ENCODE measurements at places on chromosomes 7 and 10. TPM values are rescaled to one million over a fixed set of nuclear protein-coding genes. Genes with fewer than 3 reads are reported as not detected.
A peak's percentile ranks its signal among the peaks of the same experiment; 100 is the strongest.

DNA sequence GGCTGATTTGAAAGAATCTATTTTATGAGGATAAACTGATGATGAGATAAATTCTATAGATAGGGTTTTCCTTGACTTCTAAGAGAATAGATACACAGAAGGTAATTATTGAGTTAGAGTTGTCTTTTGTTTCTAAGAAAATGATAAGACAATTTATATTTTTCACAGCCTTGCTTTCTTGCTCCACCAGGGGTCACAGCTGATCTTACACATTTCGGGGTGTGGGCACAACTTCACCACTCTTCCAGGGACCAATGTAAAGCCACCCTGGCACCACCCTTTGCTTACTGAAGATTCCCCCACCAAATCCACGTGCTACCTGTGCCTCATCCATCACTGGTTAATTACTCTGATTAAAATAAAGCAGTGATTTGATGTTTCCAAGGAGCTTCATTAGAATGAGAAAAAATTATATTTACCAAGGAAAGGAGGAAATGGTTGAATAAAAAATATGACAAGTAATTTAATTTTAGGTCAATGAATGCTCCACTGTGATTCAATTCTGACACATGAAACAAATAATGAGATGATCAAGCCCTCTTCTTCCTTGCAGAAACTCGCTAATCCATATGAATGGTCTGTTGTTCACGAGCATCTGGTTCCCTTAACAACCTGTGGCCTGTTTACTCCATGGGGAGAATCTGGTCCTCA, 177.3 kb upstream of the TNS3 start:
- no peak for DNase-seq

The FANK1 gene
- total RNA-seq = 0.59 TPM

- DNase-seq = no peak
Measured at GRCh38 chr7:7438851-7439250, 96.8 kb downstream of the COL28A1 start.

The PRKAR2B gene
- 14.6 TPM for total RNA-seq

The TYSND1 gene
- total RNA-seq = 1.9 TPM

- DNase-seq = peak; percentile 28
Measured at GRCh38 chr7:12637819-12638592, 49.4 kb upstream of the ARL4A start.

- DNase-seq = no peak
Measured at GRCh38 chr10:103733045-103733419, 122.3 kb downstream of the SH3PXD2A start.

The SLC25A28 gene
- 27.1 TPM for total RNA-seq

The TDRD1 gene
- total RNA-seq = not detected

The C7orf57 gene
- total RNA-seq = not detected

The MCMBP gene
- 37.5 TPM for total RNA-seq

- no peak for DNase-seq
Measured at GRCh38 chr7:107277331-107277730, 108.5 kb downstream of the HBP1 start.

DNA sequence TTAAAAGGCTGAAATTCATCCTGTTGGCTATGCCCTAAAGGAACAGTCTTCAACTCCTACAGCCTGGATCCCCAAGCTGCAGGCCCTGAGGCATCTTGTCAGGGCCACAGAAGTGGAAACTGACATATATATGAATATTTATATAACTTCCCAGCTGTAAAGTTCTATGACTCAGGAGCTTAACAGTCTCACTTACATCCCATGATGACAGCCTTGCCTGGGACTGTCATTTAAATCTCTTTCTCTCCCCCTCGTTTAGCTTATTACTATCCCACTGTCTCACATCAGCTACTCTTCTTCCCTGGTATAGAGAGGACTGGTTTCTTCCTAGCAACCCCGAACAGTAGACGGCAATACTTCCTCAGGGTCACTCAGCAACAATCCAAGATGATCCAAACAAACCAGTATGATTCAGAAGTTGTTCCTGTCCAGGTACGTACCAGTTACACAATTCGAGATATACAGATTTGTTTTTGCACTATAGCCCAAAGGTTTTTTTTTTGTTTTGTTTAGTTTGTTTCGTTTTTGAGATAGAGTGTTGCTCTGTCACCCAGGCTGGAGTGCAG, 22.7 kb downstream of the KIAA1549 start:
- DNase-seq = no peak

The CBX3 gene
- total RNA-seq = 191 TPM

DNA sequence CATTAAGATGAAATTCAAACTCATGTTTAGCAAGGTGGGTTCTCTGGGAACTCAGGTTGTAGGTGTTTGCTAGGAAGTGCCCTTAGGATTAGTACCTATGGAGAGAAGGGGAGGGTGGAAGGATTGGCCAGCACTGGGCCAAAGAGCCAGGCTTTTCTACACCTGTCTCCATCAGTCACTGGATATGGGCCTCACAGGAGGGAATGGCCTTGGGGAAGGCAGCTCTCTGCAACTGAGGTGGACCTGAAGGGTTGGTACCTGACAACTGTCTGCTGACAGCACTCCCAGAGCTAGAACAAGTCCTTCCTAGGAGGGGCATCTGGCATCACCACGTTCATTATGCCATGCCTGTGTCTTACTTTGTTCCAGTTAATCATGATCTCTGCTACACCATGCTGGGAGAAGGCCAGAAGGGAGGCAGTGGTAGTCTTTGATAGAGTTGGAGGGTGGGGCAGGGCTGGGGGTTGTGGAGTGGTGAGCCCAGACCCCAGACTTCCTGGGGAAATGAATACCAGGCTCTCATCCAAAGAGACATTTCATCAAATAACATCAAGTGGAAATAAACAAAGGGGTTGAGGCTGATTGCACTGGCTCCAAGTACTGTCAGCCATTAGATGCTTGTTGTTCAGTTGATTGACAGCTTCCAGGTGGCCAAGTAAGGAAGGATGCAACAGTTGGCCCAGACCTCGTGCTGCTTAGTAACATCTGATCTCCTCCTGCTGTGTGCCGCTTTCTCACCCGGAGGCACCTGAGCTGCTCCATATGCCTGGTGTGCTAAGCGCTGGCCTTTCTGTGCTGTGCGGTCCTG, 70.6 kb upstream of the PIK3CG start:
- DNase-seq = no peak

GRCh38 chr7:88396295-88396947, 89.7 kb upstream of the STEAP4 start:
- DNase-seq = no peak

DNA sequence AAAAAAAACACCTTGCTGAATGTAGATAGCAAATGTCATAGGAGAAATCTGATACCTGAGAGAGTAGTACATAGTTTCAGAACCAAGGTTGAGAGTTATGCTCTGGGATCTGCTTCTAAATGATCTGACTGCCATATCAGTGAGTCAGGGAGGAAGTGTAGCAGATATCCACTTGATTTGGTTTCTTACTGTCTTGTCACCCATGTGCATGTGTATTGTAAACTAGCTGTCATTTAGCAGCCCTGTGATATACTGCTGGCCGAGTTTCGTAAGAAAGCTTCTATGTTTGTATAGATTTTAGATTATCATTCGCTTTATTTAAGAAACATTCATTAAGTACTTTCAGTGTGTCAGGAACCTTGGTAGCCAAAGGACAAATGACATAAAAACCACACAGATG, 42.0 kb downstream of the SP4 start:
- DNase-seq = no peak

DNA sequence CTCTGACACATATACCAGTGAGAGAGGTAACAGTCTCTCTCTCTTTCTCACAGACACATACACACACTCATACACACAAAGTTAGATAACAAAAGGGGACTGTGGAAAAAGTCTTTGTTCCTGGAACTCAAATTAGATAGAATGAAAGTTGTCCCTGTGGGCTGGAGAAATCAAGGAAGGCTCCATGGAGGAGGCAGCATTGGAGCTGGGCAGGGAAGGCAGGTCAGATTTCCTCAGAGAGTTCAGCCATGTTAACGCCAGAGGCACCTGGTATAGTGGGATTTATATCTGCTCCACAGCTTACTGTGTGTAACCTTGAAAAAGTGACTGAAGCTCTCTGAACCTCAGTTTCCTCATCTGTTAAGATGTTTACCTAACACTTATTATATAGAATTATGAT, 38.7 kb downstream of the LDB3 start:
- DNase-seq = no peak

The EEPD1 gene
- 63.9 TPM for total RNA-seq

The MPP7 gene
- total RNA-seq = 19.0 TPM

GRCh38 chr10:75261813-75262705, 26.3 kb upstream of the COMTD1 start:
- no peak for DNase-seq

- peak; percentile 66 for DNase-seq
Measured at GRCh38 chr7:6271694-6272440, 557 bp downstream of the CYTH3 start.

GRCh38 chr7:121071662-121072061, 83.2 kb downstream of the CPED1 start:
- DNase-seq = no peak

- DNase-seq = no peak
Measured at GRCh38 chr10:32241946-32242345, 105.0 kb downstream of the EPC1 start.

GRCh38 chr10:130483691-130484467, 347.7 kb downstream of the GLRX3 start:
- no peak for DNase-seq

The ANXA11 gene
- total RNA-seq = 2.3 TPM

All from glutamatergic neuron (in vitro differentiated cells).